ENCODE measurements at places on chromosomes 4 and X.

GRCh38 chrX:115650916-115651315, 89.9 kb downstream of the PLS3 start:
- no peak overlapping the region for H3K27ac ChIP-seq
- DNase-seq, result peak; percentile 60
- H3K4me1 ChIP-seq, result no peaks in the 10 kb centered on the region
- no peak overlapping the region for H3K4me3 ChIP-seq
- peaks cover 25% of the 10 kb centered on the region for H3K36me3 ChIP-seq

DNA sequence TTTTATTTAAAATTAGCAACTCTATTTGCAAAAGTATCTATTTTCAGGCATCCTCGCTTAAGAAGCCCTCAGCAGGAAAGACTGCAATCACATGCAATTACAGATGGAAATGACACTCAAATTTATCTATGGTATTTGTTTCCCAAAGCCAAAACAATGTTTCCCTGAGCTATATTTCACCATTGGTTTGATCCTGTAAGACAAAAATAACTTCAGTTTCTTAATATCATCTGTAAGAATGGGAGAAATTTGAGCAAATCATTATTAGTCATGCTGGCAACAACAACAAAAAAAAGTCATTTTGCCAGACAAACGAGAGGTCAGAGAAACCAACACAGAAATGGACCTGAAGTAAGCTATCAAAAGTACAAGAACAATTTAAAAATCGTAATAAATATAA, 204.1 kb downstream of the NR3C2 start:
- H3K4me1 ChIP-seq, result peaks cover 5% of the 10 kb centered on the region
- DNase-seq, result no peak
- peaks cover 4% of the 10 kb centered on the region for H3K27me3 ChIP-seq
- H3K4me3 ChIP-seq, result no peak overlapping the region

- H3K27me3 ChIP-seq, result peaks cover 9% of the 10 kb centered on the region
- no peak for DNase-seq
Measured at GRCh38 chr4:78468272-78468671, 83.3 kb upstream of the ANXA3 start.

DNA sequence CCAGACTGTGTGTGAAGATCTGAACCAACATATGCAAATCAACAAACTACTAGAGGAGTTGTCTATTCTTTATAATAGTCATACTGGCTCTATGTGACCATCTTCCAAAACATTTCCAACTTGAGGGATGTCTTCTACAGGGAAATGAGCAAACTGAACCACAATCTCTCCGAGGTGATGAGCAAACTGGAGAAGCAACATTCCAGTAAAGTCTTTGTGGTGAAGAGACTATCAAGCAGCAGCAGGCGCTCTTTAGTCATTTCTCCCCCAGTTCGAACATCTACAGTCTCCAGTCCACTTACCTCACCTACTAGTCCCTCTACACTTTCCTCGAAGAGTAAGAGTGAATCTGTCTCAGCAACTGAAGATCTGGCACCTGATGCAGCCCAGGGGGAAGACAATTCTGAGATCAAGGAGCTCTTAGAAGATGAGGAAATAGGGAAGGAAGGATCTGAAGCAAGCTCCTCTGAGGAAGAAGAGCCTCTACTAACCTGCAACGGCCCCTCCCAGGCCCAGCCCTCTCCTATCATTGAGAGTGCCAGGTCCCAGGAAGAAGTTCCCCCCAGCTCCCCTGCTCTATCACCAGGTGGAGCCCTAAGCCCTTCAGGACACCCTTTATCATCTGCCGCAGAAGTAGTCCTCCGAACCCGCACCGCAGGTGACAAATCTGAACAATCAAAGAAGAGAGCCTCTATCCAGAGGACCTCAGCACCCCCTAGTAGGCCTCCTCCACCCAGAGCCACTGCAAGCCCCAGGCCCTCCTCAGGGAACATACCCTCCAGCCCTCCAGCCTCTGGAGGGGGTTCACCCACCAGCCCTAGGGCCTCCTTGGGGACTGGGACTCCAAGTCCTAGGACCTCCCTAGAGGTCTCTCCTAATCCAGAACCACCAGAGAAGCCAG, 98.1 kb downstream of the HNRNPD start:
- no peak for DNase-seq
- H3K36me3 ChIP-seq, result no peaks in the 10 kb centered on the region
- peaks cover 5% of the 10 kb centered on the region for H3K4me1 ChIP-seq
- H3K4me3 ChIP-seq, result no peak overlapping the region
- no peak overlapping the region for H3K27ac ChIP-seq
- H3K27me3 ChIP-seq, result peaks cover 29% of the 10 kb centered on the region
